Hematopoietic multipotent progenitor cell (in vitro differentiated cells): ENCODE measurements at places on chromosomes 7 and 10.

GRCh38 chr10:14736600-14737081, 38.1 kb downstream of the FAM107B start:
- DNase-seq: no peak

GRCh38 chr7:14766747-14767146, 135.8 kb downstream of the DGKB start:
- no peak for DNase-seq

- DNase-seq: no peak
Measured at GRCh38 chr10:109891105-109891504, 32.2 kb downstream of the XPNPEP1 start.

- DNase-seq: no peak
Measured at GRCh38 chr10:128062331-128062880, 63.8 kb downstream of the MKI67 start.

DNA sequence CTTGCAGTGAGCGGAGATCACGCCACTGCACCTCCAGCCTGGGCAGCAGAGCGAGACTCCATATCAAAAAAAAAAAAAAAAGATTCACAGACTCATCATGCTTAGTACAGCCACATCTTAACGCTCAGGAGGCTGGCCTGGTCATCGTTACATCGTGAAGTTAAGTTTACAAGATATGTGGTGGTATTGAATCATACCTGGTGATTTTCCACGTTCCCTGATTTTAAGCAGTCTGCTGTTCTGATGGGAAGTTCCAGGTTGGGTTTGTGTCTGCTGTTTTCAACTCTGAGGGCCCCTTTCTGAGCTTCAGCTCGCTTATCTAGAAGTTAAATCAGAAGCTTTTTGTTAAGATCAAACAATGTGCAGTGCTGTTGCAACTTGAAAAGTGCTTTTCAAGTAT, 6.9 kb downstream of the PPP2R2D start:
- DNase-seq: no peak

DNA sequence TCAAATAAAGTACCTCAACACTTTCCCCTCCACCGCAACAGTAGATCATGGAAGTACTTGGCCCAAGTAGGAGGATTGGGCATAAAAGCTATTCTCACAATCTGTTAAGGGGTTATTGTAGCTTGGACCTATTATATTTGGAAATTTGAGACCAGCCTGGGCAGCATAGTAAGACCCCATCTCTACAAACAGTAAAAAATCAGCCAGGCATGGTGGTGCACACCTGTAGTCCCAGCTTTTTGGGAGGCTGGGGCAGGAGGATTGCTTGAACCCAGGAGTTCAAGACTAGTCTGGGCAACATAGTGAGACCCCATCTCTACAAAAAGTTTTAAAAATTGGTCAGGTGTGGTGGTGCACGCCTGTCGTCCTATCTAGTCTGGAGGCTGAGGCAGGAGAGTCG, 13.2 kb downstream of the PRKRIP1 start:
- no peak for DNase-seq

GRCh38 chr10:3331690-3332230, 159.2 kb upstream of the PITRM1 start:
- DNase-seq: no peak

DNA sequence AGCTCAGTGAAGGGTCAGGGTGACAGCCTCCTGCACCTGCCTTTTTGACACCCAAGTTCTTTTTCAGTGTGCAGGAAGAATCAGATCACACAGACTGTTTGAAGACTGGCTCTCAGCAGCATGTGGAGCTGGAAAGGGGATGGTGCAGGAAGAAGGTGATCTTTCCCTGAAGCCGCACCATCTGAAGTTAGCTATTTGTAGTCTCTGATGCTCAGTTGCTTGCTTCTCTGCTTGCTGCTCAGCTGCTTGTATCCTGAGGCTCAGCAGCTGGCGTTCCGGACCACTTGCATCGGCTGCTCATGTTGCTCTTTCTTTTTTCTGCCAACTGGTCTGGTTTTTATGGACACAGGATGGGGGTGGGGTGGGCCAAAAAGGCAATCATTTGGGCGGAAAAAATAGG, 15.8 kb upstream of the DNMBP start:
- no peak for DNase-seq

DNA sequence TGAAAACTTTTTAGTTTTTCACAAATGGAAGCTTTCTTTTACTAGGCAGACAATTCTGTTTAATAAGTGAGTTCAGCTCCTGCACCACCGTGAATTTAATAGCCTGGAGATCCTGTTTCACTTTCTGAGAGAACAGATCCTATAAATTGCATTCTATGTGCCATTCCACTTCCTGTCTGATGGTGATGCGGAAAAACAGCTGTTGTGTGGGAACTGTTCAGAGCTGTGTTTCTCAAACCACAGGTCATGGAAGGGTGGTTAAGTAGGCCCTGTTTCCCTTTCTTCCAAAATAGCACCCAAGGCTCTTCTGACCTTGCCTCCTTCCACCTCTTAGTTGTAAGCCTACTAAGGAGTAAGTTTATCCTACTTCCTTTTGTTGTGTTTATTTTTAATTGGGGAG, 97.2 kb upstream of the DKK1 start:
- peak; percentile 84 for DNase-seq

- no peak for DNase-seq
Measured at GRCh38 chr7:114818501-114818900, 103.4 kb upstream of the MDFIC start.

- no peak for DNase-seq
Measured at GRCh38 chr7:110071192-110071591, 1019.7 kb upstream of the LRRN3 start.

- peak; percentile 21 for DNase-seq
Measured at GRCh38 chr7:96076350-96076707, 245.6 kb downstream of the SLC25A13 start.

- DNase-seq: peak; percentile 30
Measured at GRCh38 chr10:114603948-114604347, 54.1 kb downstream of the ABLIM1 start.

GRCh38 chr7:19670806-19671205, 38.0 kb downstream of the POLR1F start:
- DNase-seq: no peak

- DNase-seq: no peak
Measured at GRCh38 chr7:93298671-93299070, 66.5 kb downstream of the VPS50 start.

GRCh38 chr7:43873300-43873699, 4.0 kb upstream of the MRPS24 start:
- no peak for DNase-seq

DNA sequence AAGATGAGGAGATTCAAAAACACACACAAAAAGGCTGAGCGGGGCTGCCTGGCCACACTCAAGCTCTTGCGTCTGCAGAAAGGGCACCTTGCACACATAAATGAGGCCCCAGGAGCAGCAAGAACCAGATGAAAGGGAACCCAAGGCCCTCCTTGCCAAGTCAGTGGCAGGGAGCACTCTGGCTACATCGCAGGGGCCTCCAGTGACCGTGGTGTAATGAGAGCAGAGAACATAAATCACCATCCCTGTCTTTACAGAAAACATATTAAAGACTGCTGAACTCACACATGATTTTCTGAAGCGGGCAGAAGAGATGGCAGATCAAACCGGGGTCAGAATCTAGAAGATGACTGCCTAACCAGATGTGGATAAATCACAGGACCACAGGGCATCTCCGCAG, 80.5 kb downstream of the SLIT1 start:
- DNase-seq: no peak

DNA sequence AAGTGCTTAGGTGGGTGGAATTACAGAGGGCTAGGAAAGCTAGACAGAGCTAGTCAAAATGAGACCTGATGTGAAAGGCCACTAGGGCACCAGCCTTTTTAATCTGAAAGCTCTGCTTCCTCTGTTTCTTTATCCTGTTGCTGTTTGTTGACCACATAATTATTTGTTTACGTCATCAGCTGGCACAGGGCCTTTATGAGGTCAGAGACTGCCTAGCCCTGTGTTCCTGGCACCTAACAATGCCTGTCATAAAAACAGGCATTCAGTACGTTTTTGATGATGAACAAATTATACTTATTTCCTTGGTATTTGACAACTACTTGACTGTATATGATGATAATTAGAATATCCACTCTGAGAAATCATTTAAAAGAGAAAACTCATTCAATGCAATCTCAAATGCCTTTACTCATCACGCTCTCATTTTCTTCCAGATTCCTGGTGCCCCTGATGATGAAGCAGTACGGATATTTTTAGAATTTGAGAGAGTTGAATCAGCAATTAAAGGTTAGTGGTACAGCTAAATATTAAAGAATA, 26.0 kb downstream of the RBM17 start:
- no peak for DNase-seq

DNA sequence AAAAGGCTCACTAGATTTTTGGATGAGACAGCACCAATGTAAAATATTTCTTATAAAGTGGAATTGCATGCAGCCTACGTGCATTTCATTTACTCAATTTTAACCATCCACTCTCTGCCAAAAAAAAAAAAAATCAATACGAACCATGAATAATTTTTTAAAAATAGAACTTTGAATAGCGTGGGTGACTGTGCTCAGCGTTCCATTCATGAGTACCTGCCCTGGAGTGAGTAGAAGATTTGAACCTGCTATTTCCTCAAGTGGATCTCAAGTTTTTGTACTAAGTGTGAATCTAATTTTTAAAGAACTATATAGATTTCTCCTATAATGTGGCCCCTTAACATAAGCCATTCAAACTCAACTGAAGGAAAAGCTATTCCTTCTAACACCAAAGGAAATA, 105.3 kb downstream of the ARHGAP12 start:
- DNase-seq: no peak

- DNase-seq: no peak
Measured at GRCh38 chr7:27419581-27420177, 177.1 kb downstream of the EVX1 start.

GRCh38 chr7:159103382-159104187, 41.1 kb downstream of the VIPR2 start:
- DNase-seq: no peak

- no peak for DNase-seq
Measured at GRCh38 chr10:133100706-133101415, 13.1 kb downstream of the ADGRA1 start.

GRCh38 chr10:114869520-114869892, 47.9 kb downstream of the FHIP2A start:
- no peak for DNase-seq

- peak; percentile 71 for DNase-seq
Measured at GRCh38 chr10:43689955-43690771, 41.5 kb upstream of the ZNF32 start.

DNA sequence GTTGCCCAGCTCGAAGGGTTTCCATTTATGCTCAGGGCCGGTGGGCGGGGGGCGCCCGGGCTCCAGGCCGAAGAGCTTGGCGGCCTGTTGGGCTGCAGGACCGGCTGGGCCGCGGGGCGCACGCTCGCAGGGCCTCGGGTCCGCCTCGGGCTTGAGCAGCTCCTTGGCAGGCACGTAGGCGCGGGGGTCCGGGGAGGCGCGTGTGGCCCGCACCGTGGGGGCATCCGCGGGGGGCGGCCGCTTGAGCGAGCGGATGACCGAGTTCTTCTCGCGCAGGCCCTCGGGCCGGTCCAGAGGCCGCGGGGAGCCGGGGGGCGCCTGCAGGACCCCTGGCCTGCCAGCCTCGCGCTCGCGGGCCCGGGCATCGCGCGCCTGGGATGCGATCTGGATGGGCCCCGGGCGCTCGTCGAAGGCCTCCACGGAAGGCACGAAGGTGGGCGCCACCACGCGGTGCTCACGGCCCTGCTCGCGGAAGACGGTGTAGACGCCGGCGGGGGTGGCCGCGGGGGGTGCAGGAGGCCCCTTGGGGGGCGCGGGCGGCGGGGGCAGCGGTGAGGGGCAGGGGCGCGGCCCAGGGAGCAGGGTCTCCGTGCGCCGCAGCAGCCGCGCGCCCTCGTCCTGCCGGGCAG, 35.2 kb downstream of the TNRC18 start:
- DNase-seq: no peak

- DNase-seq: no peak
Measured at GRCh38 chr7:95200741-95201140, 123.6 kb downstream of the PON1 start.

GRCh38 chr10:110978204-110978603, 58.8 kb downstream of the SHOC2 start:
- no peak for DNase-seq

GRCh38 chr7:149005427-149006344, 22.6 kb downstream of the PDIA4 start:
- DNase-seq: peak; percentile 83

- no peak for DNase-seq
Measured at GRCh38 chr10:12511651-12512050, 162.3 kb downstream of the CAMK1D start.

- no peak for DNase-seq
Measured at GRCh38 chr7:2920956-2921652, 77.0 kb upstream of the GNA12 start.

DNA sequence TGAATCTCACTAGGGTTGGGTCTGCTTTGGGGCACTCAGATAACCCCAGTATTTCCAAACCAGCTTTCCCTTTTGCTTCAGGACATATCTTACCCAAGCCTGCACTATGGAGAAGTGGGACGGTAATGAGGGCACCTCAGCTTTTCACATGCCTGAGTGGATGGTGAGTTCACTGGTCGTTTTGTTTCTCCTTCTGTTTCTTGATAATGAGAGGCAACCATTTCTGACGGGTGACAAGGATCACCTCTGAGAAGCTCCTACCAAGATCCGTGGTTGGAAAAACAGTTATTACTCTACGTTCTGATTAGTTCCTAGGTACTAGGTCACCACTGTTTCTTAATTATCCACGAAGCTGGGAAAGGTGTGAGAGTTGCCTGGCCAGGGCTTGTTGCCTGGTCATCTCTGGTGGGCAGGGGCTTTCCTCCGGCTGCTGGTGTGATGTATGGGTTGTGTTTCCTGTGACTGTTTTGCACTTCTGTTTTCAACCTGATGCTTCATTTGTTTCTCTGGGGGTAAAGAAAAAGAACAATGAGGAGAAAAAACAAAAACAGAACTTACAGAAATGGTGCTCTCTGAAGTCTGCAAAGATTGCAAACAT, 65.7 kb upstream of the STRIP2 start:
- no peak for DNase-seq

DNA sequence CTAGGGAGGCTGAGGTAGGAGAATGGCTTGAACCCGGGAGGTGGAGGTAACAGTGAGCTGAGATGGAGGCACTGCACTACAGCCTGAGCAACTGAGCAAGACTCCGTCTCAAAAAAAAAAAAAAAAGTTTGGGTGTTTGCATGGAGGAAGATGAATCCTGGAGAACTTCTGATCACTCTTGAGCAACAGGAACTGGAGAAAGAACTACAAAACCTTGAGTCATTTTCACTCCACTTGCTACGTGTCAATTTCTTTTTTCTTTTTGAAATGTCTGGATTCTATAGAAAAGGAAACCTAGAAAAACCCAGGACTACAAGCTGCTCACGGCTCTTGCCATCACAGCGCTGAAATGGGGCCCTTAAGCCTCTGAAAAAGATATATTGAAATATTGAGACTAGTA, 189.6 kb upstream of the NRP1 start:
- no peak for DNase-seq
